Smooth muscle cell of bladder (primary cell): ENCODE measurements at places on chromosomes 1 and 21. TPM values are rescaled to one million over a fixed set of nuclear protein-coding genes. Genes with fewer than 3 reads are reported as not detected.

Gene ITLN2
- total RNA-seq: not detected in 2 replicates

Gene MROH9
- total RNA-seq: 0.09 TPM in 1 of 2 replicates, not detected in the other

Gene CFHR5
- not detected in 2 replicates for total RNA-seq

Gene SLC22A15
- 6.8 and 10.5 TPM in 2 replicates for total RNA-seq

Gene FTCD
- 0.14 and 0.55 TPM in 2 replicates for total RNA-seq

Gene FAM72C
- 0.18 and 0.28 TPM in 2 replicates for total RNA-seq

Gene RAB7B
- total RNA-seq: 6.4 and 7.0 TPM in 2 replicates

Gene GORAB
- 12.2 and 18.7 TPM in 2 replicates for total RNA-seq

Gene ASPM
- 6.1 and 7.6 TPM in 2 replicates for total RNA-seq

Gene MSH4
- total RNA-seq: 0.14 and 0.46 TPM in 2 replicates
